Panc1 (cell line): ENCODE measurements at places on chromosomes 11 and 22.

DNA sequence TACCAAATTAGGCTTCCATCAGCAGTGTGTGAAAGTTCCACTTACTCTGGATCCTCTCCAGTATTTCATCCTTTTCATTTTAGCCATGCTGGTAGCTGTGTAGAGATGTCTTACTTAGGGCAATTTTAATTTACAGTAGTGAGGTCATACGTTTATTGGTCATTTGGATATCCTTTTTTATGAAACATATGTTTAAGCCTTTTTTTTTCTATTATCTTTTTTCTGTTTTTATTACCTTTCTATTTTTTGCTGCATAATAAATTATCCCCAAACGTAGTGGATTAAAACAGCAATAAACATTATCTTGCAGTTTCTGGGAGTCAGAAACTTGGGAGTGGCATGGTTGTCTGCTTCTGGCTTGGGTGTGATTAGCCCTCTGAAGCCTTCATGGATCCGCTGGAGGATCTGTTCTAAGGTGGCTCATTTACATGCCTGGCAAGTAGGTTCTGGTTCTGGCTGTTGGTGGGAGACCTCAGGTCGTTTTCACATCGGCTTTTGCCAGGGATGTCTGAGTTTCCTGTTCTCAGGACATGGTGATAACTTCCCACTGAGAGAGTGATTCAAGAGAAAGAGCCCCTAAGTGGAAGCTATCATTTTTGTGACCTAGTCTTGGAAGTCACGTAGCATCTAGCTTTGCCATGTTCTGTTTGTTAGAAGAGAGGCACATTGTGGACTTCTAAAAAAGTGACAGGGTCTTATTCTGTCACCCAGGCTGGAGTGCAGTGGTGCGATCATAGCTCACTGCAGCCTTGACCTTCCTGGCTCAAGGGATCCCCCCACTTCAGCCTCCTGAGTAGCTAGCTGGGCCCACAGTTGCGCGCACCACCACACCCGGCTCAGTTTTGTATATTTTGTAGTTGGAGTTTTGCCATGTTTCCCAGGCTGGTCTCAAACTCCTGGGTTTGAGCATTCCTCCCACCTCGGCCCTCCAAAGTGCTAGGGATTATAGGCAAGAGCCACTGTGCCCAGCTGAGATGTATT, 38.6 kb downstream of the PPP6R3 start:
- no peak for DNase-seq

DNA sequence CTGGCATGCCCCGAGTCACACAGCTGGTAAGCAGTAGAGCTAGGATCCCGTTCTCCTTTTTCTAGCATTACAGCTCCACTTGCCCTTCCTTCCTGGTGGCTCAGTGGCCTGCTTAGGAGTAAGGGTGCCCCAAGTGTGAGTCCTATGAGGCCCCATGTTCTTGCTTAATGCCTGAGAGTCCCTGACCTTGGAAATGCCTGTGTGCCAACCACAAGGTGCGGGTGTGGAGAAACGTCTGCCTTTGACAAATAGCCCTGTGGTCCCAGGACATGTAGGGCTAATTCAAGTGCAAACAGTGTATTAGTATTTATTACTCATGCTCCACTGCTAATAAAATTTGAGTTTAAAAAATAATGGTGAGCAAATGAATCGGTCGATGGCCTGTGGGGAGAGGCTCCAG, 18.4 kb downstream of the GRIK4 start:
- no peak for DNase-seq

- DNase-seq: no peak
Observed at GRCh38 chr11:36618363-36619047, 20.5 kb upstream of the RAG2 start.

DNA sequence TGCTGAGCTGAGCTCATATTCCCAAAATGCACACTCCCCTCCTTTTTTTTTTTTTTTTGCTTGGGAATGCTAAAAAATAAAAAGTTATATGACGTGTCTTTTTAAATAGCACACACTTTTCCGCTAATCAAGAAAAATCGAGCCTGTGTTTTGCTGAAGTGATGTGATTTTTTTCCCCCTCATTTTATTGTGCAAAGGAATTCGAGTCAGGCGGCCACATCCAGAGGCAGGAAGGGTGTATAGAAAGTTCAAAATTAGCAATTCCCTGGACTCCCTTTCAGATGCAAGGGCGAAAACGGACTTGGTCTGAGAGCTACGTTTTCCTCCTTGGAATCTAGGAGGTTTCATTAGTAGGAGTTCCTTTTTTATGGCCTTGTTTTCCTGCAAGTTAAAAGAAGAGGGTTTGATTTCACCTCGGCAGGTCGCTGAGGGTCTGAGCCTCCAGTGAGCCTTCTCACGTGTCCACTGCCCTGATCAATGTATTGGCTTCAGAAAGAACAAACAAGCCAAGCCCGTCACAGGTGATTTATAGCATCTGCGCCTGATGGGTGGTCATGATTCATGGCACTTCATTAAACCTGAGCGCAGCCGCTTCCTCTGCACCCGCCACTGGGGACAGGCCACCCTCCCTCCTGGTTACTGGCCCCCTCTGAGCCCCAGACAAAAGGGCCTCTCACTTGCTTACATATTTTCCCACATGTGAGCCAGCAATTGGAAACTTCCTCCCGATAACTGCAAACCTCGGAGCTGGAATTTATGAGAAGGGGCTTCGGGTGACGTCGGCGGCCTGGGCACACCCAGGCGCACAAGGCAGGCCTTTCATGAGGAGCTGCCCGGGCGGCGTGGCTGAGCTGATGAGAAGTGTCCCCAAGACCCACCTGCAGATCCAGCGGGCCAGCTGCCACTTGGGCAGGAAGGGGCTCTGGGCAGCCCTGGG, 64.4 kb upstream of the LINC01488 start:
- no peak for DNase-seq

DNA sequence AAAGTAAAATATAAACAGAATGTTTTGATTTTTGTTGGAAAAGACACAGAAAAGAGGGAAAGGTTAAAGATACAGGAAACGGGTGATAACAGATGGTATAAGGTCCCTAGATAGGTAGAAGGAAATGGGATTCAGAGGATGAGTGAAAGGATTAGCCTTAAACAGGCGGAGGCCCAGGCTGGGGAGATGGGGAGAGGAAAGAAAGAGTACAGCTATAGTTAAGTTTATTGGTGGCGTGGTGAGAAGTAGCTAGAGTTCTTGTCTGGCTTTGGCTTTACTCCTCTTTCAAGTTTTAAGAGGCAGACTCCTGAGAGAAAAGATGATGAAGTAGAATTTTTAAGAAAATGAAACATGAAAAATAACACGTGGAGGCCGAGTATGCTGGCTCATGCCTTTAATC, 13.7 kb downstream of the ZBTB44 start:
- no peak for DNase-seq

DNA sequence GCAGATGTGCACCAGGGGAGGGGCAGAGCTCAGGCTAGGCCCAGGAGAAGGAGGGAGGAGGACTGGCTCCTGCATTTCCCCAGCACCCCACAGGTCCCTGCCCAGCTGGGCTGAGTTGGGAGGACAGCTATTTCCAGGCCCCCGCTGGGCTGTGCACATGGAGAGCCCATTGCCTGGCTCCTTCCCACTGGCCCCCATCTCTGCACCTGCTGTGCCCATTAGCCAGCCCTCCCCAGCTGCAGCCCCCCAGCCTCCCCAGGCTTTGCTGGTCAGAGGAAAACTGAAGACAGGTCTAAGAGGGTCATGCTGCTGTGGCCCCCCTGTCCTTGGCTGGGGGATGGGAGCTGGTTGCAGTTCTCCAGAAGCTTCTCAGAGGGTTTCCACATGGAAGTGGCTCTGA, 81.8 kb upstream of the SHANK2 start:
- no peak for DNase-seq

DNA sequence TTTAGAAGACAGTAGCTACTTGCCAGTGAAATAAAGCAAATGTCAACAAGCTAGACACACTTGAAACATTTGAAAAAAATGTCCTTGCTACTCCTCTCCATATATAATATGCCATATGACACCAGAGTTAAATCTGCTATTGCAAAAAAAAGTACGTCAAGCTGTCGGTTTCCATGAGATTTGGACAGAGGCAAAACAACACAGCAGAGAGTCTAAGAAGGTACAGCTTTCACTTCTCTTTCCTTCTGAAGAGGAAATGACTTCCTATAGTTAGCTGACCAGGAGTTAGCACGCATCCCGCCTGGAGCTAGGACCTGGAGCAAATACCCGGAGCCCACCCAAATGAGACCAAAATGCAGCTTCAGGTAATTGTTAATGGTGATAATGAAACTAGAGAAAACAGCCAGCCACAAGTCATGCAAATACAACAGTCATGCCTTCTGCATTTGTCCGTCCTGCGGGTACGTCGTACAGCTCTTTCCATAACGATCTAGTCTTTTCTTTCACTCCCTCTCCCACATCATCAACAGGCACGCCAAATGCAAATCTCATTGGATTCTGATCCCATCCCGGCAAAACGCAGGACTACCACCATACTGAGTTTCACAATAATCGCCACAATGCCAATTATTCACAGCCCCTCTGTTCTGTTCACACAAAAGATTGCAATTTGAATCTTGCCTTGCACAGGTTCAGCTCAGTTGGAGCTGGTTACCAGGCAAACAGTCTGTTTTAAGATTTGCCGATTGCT, 395.0 kb upstream of the CCDC90B start:
- no peak for DNase-seq

DNA sequence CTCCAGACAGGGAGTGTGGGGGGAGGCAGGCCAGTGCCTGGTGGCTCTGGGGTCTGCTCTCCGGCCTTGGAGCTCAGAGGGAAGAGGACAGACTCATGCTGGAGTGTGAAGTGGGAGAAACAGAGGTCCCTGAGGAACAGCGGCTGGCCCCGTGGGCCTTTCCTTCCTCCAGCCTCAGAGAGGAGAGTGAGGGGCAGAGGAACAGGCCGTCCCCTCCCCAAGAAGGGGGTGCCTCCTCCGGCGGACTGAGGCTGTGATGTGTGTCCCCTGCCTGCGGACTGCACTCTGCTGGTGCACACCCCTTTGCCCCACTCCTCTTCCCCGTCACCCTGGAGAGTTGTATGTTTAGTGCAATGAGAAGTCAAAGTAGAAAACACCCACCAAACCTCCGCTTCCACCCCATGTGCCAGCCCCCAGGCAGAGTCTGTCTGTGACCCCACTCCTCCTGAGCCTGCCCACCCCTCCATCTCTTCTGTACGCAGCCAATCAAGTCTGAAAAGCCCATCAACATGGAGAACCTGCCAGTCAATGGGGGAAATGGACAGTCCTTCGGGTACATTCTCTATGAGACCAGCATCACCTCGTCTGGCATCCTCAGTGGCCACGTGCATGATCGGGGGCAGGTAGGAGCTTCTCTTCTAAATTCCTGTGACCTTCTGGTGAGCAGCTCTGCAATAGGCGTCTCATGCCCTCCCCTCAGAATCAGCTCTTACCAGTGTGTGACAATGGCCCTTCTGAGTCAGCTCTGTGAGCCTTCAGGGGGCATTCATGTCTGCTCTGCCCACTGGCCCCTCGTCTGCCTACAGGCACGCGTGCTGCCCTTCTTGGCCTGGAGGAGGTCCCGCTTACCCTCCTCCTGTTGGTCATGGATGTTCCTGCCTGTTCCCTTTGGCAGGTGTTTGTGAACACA, 39.0 kb downstream of the GLB1L2 start:
- no peak for DNase-seq

DNA sequence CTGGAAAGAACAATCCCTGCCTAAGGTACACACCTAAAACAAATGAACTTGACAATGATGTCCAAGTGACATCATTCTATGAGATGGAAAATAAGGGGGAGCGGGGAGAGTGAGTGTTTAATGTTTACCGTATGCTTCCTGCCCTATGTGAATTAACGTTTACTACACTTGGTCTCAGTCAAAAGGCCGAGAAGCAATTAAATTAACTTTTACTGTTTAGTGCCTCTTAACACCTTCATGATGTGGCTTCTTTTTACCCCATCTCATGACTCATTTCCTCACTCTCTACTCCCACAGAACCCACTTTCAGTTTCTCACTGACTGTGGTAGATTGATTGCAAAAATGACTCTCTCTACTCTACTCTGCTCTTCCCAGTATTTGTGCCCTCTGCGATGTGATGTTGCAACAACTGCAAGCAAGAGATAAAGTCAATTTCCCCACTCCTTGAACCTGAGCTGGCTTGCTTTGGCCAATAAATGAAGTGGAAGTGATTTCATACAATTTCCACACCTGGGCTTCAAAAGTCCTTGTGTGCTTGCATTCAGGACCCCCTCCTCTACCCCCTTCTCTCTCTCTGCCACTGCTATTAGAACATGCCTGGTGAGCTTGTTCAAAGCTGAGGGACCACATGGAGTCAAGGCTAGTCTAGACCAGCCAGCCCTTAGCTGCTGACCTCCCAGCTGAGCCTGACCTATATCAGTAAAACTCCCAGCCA, 11.6 kb upstream of the ALKBH3 start:
- DNase-seq: no peak

DNA sequence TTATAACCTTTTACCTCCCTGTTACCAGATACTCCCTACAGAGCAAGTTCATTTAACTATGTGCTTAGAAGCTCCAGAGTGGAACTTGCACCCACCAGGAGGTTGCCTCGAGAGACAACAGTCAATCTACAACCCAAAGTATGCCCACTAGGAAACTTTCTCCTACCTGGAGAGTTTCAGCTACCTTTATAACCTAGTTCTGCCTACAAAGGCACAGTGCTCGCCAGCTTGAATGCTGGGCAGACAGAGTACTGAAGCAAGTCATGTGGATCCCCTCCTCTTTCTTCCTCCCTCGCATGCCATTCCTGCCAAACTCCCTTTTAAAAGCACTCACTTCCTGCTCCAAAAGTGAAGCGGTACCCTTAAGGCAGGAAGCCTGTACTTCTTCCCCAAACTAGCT, 258.9 kb downstream of the SWAP70 start:
- DNase-seq: no peak

- no peak for DNase-seq
Observed at GRCh38 chr11:27949951-27950738, 157.8 kb downstream of the KIF18A start.
